ENCODE measurements at places on chromosomes 3 and 15. TPM values are rescaled to one million over a fixed set of nuclear protein-coding genes. Genes with fewer than 3 reads are reported as not detected.

GRCh38 chr3:101195951-101196713 is 124.2 kb downstream of the IMPG2 start:
- no peak for DNase-seq

- DNase-seq: peak; percentile 28
These were observed 121.7 kb upstream of the DLG1 start for GRCh38 chr3:197420115-197420514.

CD276 gene
- total RNA-seq: 84.1 TPM

GRCh38 chr3:53074761-53075742 is 29.2 kb upstream of the SFMBT1 start:
- DNase-seq: peak; percentile 56

- DNase-seq: no peak
These were observed 94.3 kb downstream of the SQOR start for GRCh38 chr15:45729141-45729540.

DNA sequence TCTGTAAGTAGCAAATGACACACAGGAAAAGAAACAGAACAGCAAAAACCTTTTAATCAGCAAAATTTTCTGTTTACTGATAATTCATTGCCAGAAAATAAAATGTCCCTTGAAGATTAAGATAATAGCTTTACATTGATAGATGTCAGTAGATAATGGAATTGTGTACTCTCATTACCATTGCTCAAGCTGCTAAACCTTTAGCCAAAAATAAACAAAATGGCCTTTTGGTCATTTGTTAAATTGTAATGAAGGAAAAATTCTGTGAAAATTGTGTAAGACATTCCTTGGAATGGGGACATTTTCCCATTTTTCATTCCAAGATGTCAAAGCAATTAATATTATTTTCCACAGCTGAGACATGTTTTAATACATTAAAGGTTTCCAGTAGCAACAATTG is 189.8 kb downstream of the PLOD2 start:
- DNase-seq: no peak

DNA sequence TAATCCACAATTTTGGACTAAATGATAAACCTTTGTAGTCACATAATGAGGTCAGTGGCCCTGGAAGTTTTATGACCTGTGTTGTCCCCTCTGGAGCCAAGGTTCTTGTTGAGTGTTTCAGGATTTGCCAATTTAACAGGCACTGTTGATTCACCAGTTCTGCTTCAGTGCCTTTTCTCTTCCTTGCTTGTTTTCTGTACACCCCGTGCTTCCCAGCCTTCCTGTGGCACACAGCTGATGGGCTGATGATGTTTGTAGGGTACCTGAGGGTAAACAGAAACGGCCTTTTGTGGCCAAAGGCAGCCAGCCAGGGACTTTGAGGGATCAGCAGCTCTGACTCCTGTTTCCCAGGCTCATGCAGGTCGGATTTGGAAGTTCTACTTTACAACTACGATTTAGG is 13.3 kb downstream of the GYG1 start:
- no peak for DNase-seq

DNA sequence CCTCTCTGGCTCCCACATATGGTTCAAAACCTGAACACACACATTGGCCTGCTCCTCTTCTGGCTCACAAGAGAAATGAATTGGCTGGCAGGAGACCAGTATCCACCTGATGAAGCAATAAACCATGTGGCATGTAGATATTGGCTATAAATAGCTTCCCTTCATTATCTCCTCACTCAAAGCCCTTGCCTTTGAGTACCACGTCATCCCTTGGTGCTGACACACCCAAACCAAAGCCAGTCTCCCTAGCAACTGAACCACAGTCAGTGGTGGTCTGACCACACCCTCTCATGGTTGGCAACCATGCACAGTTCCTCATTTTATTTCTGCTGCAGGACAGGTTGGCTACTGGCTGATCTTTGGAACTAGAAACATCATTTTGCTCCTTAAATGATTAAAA is 98.8 kb downstream of the ZNF621 start:
- no peak for DNase-seq

GRCh38 chr3:45691842-45692241 is 2.6 kb downstream of the SACM1L start:
- no peak for DNase-seq

GRCh38 chr3:115165266-115165665 is 18.2 kb upstream of the ZBTB20 start:
- no peak for DNase-seq

RETNLB gene
- not detected for total RNA-seq

ST8SIA2 gene
- total RNA-seq: not detected

- no peak for DNase-seq
These were observed 46.3 kb upstream of the ACAN start for GRCh38 chr15:88756921-88757320.

DNA sequence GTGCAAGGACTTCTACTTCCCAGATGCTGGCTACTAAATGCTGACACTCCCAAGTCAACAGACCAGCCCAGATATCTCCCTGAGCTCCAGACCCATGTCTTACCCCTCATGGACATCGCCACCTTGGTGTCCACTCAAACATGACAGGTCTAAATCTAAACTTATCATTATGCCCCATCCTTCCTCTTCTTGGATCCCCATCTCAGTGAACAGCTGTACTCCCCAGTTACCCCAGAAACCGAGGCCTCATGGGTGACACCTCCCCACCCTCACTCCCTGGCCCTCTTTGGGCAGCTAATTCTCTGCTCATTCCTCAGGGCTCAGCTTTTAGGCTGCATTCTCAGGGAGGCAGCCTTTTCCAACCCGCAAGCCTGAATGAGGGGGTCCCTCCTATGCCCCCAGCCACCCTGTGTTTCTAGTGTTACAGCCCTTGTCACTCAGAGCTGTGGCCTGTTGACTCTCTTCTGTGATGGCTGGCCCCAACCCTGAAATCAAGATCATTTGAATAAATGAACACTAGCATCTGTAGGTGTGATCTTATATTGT is 5.4 kb downstream of the EHD4 start:
- DNase-seq: peak; percentile 17

DNA sequence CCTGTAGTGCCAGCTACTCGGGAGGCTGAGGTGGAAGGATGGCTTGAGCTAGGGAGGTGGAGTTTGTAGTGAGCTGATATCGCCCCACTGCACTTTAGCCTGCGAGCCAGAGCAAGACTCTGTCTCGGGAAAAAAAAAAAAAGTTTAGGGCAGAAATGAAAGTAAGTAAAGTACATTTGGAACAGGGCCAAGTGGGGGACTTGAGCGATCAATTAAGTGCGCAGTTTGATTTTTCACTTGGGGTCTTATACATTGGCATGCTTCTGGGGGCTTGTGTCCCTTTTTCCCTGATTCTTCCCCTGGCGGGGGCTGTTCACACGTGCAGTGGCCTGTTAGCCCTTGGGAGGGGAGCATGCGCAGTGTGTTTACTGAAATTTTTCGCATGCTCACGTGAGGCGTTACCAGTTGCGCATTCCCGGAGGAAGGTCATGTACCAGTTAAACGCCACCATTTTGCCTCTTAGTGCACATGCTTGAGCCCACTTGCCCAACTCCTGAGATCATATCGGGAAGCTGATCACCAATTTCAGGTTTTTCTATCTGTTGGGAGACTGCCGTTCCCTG is 42.0 kb downstream of the GALNT15 start:
- no peak for DNase-seq

DNA sequence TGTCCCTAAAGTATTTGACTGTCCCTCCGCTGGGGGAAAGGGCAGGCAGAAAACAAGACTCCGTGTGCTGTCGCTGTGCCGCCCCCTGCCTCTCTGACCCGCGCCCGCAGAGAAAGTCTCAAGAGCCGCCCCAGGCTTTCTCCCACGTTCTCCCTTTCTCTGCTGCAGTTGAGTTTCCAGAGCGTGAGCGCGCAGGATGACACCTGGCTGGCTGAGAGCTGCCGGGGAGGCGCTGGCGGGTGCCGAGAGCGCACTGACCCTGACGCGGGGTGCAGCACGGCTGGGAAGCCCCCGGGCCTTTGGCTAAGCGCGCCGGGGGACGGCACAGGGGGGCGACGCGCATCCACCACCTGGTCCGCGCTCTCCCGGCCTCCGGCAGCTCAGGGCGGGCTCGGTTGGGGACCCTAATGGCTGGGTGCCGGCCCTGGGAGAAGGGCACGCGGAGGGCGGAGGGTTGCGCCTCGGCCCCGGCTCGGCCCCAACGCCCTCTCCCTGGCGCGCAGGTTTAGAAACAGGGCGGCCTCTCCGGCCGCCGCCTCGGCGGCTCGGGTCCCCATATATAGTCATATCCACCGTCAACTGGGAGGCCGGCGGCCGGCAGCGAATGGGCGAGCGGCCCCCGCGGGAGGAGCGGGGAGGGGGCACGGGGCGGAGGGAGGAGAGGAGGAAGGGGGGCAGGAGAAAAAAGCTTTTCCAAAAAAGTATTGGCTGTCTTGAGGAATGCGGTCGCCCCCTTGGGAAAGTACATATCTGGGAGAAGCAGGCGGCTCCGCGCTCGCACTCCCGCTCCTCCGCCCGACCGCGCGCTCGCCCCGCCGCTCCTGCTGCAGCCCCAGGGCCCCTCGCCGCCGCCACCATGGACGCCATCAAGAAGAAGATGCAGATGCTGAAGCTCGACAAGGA is at the start of gene TPM1:
Gene TPM1, plus strand, starts transcription at position 774 of the 903 bp plus-strand sequence. Its CDS starts 83 bp downstream, at position 857.
- DNase-seq: peak; percentile 96

KY gene
- total RNA-seq: 3.2 TPM

DNA sequence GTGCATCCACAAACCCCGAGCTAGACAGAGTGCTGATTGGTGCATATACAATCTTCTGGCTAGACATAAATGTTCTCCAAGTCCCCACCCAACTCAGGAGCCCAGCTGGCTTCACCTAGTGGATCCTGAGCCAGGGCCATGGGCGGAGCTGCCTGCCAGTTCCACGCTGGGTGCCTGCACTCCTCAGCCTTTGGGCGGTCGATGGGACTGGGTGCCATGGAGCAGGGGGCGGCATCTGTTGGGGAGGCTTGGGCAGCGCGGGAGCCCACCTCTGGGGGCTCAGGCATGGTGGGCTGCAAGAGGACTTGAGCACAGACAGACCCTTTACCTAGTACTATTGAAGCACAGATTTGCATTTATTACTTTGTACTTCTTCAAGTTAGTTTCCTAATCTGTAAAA is 57.5 kb downstream of the ZPLD1 start:
- no peak for DNase-seq

- DNase-seq: peak; percentile 78
These were observed 643 bp upstream of the RNU5B-1 start for GRCh38 chr15:65303687-65304380.

NOX5 gene
- 0.09 TPM for total RNA-seq

- no peak for DNase-seq
These were observed 43.1 kb downstream of the COL8A1 start for GRCh38 chr3:99681512-99681911.

FGF12 gene
- total RNA-seq: 1.7 TPM

DNA sequence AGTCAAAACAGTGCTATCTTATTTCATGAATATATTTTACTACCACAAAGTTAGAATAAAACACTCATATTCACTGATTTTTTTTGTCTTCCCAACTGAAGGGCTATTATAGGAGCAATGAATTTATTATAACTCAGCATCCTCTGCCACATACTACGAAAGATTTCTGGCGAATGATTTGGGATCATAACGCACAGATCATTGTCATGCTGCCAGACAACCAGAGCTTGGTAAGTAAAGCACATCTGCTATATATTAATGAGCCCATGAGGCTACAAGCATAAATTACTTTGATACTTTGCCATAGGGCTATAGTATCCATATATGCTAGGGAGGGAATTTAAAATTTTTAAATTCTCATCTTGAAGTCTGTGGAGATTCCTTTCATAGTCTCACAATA is 95.9 kb downstream of the FEZF2 start:
- no peak for DNase-seq

DNA sequence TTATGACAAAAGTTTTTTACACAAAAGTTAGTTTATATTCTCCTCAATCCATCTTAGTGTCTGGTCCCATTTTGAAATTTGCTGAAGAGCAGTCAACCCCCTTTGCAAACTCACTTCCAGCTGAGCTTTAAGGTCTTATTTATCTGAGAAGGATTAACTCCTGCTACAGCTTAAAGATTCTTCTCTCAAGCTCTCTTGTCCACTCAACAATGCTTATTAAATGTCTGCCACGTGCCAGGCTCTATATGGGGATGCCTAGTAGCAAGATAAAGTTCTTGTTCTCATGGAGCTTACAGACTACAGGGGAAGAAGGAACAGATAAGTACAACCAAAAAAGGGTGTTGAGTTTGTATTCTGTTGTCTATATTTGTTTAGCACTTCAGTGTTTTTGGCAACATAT is 18.7 kb downstream of the TMPRSS7 start:
- DNase-seq: no peak

GRCh38 chr3:143203142-143203541 is 83.6 kb downstream of the CHST2 start:
- no peak for DNase-seq
